ENCODE measurements at places on chromosomes 5 and 9. TPM values are rescaled to one million over a fixed set of nuclear protein-coding genes. Genes with fewer than 3 reads are reported as not detected.

The ALDOB gene
- 0.67 TPM for total RNA-seq

The PRRX2 gene
- 6.3 TPM for total RNA-seq

DNA sequence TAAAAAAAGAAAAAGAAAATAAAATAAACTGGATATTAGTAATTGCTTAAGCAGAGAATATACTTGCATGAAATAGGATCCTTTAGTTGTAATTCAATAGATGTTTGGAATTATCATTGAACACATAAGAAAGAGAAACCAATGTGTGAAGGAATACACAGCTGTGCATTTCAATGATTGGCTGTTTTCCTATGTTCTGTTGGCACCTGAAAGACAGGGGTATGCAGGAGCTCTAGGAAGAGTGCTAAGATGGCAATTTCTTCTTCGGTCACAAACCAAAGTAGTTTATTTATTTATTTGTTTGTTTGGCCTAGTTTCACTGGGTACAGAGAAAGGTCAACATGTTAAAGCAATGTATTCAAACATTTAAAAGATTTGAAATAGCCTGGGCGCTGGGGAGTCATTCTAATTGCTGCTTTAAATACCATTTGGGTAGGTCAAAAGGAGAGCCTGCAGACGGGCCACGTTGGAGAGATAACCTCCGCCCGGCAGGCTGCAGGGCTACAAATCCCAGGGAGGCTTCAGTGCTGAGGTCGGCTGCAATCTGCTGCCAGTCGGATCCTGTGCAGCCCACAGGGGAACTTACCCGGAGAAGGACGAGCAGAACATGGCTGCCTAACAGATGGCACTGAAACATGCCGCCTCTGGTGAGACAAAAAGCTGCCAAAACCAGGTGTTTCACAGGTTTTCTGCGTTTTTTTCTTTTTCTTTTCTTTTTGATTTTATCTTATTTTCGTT, 154.2 kb upstream of the TYRP1 start:
- no peak for DNase-seq
- H3K4me1 ChIP-seq = no peaks in the 10 kb centered on the region
- H3K36me3 ChIP-seq = no peaks in the 10 kb centered on the region
- H3K4me3 ChIP-seq = no peak overlapping the region
- H3K27ac ChIP-seq = no peak overlapping the region

GRCh38 chr5:112529525-112529924, 110.4 kb upstream of the EPB41L4A start:
- H3K36me3 ChIP-seq = no peaks in the 10 kb centered on the region
- no peaks in the 10 kb centered on the region for H3K27me3 ChIP-seq
- H3K4me3 ChIP-seq = no peak overlapping the region
- H3K4me1 ChIP-seq = no peaks in the 10 kb centered on the region

DNA sequence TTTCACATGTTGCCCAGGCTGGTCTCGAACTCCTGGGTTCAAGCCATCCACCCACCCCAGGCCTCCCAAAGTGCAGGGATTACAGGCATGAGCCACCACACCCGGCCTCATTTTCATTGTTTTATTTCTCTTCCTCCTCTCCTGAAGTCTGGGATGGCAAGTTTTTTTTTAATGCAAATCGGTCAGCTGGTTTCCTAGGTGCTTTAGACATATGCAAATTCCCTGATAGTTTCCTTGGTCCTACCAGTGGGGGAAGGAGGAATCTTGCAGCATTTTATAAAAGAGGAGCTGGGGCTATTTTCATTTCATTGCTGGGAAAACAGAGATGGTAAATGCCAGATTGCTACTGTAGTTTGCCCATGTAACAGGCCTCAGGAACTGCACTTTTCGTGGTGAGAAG, 179.4 kb downstream of the ACTL7B start:
- no peak overlapping the region for H3K4me3 ChIP-seq
- no peak for DNase-seq
- no peaks in the 10 kb centered on the region for H3K36me3 ChIP-seq
- H3K4me1 ChIP-seq = no peaks in the 10 kb centered on the region
- H3K27ac ChIP-seq = no peak overlapping the region
- H3K27me3 ChIP-seq = no peaks in the 10 kb centered on the region

DNA sequence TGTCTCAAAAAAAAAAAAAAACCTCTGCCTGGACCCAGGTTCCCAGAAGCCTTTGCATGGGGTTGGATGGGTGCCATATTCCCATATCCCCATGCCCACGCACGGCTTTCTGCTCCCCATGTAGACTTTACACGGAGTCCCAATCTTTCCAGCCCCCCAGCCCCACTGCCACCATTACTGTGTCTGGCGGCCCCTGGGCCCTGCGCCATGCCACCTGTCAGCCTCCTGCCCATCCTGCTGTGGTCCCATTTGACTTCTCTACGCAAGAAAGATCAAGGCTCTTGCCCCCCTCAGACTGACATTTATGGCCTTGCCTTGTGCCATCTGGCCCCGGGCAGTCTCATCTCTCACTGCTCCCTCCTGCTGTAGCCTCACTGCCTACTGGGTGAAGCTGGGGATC, 6.5 kb upstream of the AK1 start:
- H3K36me3 ChIP-seq = no peaks in the 10 kb centered on the region
- DNase-seq = no peak
- H3K4me3 ChIP-seq = no peak overlapping the region
